ENCODE measurements at places on chromosomes 7 and 10.

GRCh38 chr10:73791871-73792400 lies 6.5 kb downstream of the ZSWIM8 start:
- DNase-seq: no peak

- DNase-seq: no peak
These were observed 76.5 kb downstream of the AUTS2 start for GRCh38 chr7:69674701-69675182.

GRCh38 chr7:88309819-88310218 lies 3.1 kb upstream of the STEAP4 start:
- no peak for DNase-seq

GRCh38 chr10:55897490-55897921 lies 463.6 kb downstream of the ZWINT start:
- no peak for DNase-seq

DNA sequence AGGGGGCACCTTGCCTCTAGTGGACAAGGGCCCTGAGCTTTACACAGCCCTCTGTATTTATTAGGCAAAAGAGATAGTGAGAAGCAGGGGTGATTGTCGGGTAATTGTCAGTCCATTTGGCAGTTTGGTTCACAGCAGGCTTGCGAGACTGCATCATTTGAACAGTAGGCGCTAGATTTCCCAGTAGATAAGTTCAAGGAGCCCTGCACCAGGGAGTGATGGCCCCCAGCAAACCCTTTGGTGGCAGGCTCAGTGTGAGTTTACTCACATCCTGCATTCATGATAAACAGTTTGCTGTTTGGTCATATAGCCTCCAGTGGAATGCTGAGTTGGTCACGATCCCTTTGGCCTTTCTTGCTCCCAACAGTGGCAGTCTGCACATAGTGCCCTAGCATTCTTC lies 59.4 kb downstream of the MARCHF5 start:
- no peak for DNase-seq
